Central memory CD8-positive, alpha-beta T cell (primary cell): ENCODE measurements at places on chromosomes 4 and X.

GRCh38 chrX:10120828-10121227 lies 35.9 kb upstream of the CLCN4 start:
- DNase-seq: no peak

DNA sequence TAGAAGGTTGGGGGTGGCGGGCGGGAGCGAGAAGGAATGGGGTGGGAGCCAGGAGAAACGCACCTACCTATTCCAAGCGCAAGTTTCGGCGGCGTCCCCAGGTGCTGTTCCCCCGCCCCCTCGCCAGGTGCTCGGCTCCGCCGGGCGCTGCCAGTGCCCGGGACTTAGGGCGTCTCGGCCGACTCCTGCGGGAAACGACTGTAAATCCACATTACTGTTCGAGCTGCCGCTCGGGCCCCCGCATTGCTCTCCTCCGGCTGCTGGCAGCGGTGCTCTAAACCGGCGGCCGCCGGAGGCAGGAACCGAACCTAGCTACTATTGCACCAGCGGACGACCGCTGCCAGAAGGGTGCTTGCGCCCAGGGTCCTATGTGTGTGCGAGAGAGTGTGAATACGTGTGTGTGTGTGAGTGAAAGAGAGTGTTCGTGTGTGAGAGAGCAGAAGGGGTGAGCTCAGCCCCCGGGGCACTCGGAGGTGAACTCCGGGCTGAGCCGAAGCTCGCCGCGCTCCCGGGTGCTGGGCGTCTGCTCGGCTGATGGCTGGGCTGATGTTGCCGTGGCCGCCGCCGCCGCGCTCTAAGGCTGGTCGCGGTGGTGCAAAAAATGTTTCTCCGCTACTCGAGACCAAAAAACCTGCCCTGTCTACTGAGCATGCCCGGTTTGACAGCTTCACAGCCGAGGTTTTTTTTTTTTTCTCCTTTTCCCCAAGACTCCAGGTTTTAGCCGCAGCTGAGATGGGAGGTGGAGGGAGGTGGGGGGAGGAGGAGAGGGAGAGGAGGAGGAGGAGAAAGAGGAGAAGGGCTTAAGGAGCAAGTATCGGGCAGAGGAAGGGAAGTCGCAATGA lies 115.7 kb upstream of the TEX13C start:
- DNase-seq: no peak

GRCh38 chr4:47662975-47663374 lies 174.9 kb downstream of the CORIN start:
- no peak for DNase-seq

DNA sequence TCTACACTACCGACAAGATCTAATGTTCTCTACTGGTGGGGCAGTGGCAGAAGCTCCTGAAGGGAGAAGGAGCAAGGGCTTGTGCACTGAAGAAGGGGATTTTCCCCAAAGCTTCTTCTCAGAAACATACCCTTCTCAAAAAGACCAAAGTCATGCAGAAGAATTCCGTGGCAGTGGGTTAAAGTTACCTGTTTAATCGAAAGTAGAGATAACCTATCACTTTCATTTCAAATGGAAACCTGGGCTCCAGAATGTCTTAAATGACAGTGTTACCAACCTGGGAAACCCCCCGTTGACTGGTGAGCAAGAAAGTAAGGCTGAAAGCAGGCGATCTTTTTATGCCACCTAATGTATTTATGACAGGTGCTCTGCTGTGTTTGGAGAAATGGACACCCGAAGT lies 92.5 kb upstream of the TEX13D start:
- no peak for DNase-seq

DNA sequence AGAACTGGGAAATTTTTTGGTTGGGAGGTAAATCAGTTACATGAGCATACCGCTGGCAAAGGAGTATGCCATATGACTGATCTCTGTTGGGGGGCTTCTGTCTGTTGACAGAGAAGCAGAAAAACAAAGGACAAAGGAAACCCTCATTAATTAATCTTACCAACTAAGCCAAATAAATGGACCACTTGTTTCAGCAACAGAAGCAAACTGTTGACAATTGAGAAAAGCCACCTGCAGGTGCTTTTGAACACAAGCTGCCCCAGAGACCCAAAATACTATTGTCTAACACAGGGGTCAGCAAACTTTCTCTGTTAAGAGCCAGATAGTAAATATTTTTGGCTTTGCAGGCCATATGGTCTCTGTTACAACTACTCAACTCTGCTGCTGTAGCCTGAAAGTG lies 7.0 kb upstream of the FRYL start:
- DNase-seq: no peak

GRCh38 chrX:70907900-70908299 lies 611 bp downstream of the TEX11 start:
- DNase-seq: no peak

DNA sequence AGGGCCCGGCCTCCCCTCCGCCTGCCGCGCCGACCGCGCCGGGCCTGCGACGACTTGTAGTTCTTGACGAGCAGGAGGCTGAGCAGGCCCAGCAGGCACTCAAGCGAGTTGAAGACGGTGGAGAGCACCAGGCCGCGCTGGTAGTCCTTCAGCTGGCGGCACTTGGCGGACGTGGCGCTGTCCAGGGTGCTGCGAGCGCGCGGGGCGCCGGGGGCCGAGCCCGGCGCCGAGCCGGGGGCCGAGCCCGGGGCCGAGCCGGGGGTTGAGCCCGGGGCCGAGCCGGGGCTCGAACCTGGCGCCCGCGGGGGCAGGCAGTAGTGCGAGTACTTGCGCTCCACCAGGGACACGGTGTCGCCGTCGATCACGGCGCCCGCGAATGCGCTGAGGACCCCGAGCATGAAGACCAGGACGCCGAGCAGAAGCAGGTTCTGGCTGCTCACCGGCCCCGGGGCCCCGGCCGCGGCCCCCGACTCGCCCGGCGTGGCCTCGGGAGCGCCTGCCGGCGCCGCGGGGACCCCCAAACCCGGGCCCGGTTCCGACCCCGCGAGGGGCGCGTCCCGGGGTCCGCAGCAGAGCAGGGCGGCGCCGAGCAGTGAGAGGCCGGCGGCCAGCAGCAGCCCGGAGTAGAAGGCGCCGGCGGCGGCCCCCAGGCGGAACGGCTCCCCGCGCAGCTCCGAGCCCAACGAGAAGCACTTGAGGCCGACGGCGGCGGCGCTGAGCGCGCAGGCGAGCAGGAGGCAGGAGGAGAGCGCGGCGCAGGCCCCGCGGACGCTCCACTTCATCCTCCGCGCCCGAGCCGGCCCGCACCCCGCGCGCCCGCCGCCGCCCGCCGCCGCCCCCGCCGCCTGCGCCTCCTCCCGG lies 584 bp downstream of the TMEM271 start:
- no peak for DNase-seq

GRCh38 chr4:40309250-40309774 lies 25.8 kb upstream of the CHRNA9 start:
- DNase-seq: peak; percentile 87

DNA sequence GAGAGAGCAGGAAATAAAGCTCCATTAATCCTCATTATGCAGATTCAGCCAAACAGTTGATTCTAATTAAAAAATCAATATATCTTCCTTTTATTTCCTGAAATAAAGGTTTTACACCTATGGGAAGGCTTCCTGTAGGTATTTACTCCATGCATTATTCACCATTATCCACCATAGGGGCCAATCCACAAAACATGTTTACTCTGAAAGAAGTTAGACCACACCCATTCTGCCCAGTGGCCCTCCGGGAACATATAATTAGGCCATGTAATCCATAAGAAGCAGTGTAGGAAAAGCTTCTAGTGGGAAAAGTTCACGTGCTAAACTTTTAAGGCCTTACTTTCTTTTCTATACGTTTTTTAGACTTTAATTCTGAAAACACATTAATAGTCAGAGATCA lies 57.7 kb downstream of the SAT1 start:
- DNase-seq: no peak

DNA sequence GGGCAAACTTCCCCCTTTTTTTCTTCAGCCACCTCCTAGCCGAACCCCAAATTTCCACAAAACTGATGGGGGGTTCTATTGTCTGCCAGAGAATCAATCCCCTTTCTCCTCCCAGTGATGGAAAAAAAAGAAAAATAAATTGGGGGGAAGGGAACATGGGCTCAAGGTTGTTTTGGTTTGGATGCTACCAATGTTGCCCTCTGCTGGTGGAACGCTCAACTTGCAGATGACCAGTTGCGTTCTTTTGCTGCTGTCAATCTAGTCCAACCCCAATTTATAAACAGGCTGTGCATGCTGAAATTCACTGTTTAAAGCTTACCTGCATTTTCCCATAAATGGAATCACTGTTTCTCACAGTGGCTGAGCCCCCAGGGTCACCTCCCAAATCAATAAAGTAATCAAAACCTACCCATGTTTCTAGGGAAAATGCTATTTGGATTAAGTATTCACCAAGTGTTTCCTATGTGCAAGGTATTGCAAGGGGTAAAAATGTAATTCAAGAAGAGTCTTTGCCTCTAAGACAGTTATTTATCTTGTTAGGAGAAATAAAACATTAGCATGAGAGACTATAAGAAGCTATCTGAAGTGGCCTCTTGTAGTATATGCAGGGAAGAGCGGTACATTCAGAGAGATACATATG lies 116.7 kb upstream of the TMEM164 start:
- no peak for DNase-seq

GRCh38 chr4:107725281-107725859 lies 5.3 kb upstream of the PAPSS1 start:
- DNase-seq: no peak

DNA sequence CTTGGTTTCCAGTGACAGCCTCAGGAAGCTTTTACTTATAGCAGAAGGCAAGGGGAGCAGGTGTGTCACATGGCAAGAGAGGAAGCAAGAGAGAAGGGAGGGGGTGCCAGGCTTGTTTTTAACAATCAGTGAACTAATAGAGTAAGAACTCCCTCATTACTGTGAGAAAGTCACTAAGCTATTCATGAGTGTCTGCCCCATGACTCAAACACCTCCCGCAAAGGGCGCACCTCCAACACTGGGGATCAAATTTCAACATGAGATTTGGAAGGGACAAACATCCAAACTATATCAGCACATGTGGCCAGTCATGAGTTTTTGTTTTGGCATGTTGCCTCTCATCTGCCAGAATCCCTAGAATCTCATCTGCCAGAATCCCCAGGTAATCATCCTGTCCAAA lies 183.5 kb upstream of the C1QTNF7 start:
- no peak for DNase-seq

GRCh38 chr4:66193487-66193886 lies 523.2 kb upstream of the EPHA5 start:
- DNase-seq: no peak

DNA sequence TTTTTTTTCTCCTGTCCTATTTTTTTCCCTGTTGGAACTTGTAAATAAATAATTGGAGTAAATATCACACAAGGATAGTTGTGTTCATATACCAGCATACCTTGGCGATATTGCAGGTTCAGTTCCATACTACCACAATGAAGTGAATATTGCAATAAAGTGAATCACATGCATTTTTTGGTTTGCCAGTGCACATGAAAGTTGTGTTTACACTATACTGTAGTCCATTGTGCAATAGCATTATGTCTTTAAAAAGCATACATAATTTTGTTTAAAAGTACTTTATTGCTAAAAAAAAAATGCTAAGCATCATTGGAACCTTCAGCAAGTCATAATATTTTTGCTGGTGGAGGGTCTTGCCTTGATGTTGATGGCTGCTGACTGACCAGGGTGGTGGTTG lies 88.6 kb downstream of the GSTCD start:
- DNase-seq: no peak

DNA sequence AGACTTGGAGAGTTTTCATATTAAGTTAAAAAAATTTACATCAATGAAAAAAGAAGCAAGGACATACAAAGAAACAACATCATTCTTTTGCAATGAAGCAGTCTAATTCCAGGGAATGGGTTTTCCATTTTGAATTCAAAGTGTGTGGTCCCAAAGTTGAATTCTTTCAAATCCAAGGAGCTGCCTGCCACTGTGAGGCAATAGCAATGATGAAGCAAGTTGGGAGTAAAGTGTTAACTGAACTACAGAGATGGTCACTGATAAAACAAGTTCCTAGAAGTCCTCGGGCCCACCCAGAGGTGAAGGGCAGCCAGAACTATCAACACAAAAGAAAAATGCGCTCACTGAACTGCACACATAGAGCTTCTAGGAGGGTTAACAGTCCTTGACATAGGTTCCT lies 115.9 kb downstream of the RAB28 start:
- DNase-seq: no peak

DNA sequence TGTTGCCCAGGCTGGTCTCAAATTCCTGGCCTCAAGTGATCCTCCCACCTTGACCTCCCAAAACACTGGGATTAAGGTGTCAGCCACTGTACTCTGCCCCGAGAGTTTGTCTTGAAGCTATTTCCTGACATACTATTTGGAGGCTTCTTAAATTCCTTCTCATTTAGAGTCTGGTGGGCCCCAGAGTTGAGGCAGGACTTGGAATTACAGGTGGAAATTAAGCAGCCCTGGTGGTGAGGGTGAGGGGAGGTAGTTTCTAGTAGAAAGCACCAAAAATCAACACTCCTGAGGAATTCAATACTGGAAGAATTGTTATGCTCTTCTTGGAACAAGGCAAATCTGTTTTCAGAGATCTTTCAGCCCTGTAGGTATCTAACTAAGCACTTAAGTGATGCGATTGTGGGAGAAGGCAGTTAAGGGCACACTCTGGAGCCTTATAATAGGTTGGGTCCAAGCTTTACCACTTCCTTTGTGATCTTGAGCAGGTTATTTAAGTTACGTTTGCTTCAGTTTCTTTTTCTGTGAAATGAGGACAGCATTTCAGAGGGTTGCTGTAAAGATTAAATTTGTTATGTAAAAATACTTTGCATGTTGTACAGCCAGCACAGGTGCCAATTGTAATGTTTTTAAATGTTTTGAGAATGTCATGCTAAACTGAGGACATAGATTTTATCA lies 200.7 kb downstream of the SOWAHB start:
- DNase-seq: no peak

- no peak for DNase-seq
Observed at GRCh38 chr4:169282429-169283113, 11.8 kb upstream of the SH3RF1 start.

- DNase-seq: no peak
Observed at GRCh38 chr4:168908093-168908492, 102.0 kb downstream of the CBR4 start.

DNA sequence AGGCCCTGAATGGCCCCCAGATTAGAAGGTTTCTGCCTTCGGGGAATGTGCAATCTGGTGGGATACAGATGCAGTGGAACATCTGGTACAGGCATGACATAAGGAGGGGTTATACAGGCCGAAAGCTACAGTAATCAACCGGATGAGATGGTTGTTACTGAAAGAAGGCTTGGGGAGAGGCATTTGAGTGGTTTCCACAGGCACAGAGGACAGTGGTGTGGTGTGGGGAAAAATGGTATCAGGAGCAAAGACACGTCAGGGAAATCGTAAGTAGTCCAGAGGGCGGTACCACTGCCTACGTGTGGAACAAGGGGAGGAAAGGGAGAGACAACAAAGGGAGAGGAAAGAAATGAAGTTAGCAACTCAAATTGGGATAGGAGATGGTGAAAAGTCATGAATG lies 3.0 kb downstream of the PDLIM3 start:
- DNase-seq: no peak
